Esophagus squamous epithelium (tissue), 5 donors: ENCODE measurements at places on chromosomes 2 and 18. TPM values are rescaled to one million over a fixed set of nuclear protein-coding genes. Genes with fewer than 3 reads are reported as not detected.

Gene AQP12A
- total RNA-seq = not detected

Gene KLF7
- 24.8 TPM for total RNA-seq

Gene MC5R
- 0.38 TPM for total RNA-seq

Gene OTOS
- not detected for total RNA-seq

Gene CDKL4
- total RNA-seq = not detected

Gene PRKAG3
- not detected for total RNA-seq

- H3K27ac ChIP-seq = peak within 1 kb of the TSS; percentile 17
- no peak for DNase-seq
- H3K36me3 ChIP-seq = no peaks in the 10 kb centered on the region
- peaks cover 70% of the 10 kb centered on the region for H3K27me3 ChIP-seq
- H3K4me1 ChIP-seq = no peaks in the 10 kb centered on the region
Observed at GRCh38 chr2:176115883-176116813, at the start of gene HOXD10. TSS of gene HOXD10 (plus strand) at chr2:176116778. CDS start at chr2:176116834, 56 bp downstream.

DNA sequence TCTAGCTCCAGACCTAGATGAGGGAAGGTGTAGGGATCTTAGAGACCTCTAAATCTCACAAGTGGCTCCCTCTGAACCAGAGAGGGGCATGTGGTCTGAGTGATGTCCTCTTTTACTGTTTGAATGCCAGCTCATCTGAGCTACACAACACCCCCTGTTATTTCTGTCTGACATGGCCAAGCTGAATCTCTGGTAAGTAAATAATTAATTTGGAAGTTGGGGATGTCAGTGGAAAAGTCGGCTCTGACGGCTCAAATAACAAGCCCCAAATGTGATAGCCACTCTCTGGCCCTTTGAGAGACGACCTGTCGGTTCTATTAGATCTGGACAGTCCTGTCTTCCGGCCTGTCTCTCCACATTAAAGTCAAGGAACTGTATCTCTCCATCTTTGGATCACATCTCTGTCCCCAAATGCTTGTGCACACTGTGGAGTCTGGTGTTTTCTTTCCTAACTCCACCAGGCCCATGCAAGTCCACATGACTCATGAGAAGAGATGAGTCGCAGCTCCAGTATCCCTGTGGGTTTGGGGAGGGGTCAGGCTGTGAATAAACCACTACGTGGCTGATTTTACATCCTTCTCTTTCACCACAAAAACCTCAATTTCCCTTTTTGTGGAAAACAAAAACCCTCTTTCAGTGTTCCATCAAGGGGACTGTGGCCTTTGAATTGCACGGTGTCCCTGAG lies 52.5 kb downstream of the SETBP1 start:
- H3K27me3 ChIP-seq = no peaks in the 10 kb centered on the region
- H3K36me3 ChIP-seq = no peaks in the 10 kb centered on the region
- no peak for DNase-seq
- H3K27ac ChIP-seq = no peak overlapping the region

DNA sequence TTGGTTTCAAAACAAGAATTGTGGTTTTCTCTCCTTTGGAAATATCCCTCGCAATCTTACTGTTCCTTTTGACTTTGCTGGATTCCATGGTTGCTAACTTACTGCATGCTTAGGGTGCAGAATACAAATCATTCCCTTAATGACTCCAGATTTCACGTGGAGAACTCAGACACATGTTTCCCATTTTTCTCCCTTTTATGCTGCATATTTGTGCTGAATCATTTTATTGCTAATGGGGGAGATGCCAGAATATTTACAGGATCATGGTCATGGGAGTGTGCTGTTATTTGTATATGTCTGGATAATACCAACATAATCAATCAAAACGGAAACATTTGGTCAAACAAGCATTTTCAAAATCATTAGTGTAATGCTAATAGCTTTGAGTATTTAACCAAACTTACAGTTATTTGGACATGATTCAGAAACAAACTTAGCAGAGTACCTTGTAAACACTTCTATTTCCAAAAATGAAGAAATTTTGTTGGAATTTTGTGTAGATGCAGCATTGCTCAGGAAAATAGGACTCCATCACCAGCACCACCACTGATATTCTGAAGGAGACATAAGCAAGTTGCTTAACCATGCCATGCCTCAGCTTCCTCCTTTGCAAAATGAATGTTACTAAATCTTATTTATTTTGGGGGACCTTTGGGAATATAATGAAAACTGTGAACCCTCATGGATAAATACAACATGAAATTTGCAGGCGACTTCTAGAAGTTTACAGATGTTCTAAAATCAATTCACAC lies 122.5 kb upstream of the RND3 start:
- no peaks in the 10 kb centered on the region for H3K27me3 ChIP-seq
- H3K36me3 ChIP-seq = no peaks in the 10 kb centered on the region
- DNase-seq = no peak
- H3K4me1 ChIP-seq = no peaks in the 10 kb centered on the region

DNA sequence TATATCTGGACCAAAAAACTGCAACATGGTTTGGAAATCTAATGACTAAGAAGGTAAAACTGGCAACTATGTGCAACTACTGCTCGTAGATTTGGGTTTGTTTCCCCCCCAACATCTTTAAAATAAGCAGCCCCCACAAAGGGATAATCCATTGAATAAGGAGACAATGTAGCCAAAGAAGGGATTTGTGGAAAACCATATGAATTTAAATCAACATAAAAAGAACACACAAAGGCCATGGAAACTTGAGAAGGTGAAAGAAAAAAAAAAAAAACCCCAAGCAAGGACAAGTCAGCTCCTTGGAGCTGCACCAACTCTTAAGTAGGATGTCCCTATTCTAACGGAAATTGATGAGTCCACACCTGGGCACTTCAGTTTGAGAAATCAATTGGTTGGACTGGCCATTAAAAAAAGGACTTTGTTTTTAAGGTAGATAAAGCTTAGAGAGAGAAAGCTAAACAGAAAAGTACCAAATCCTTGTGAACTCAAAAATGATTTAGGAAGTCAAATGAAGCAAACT lies 53.7 kb upstream of the ST8SIA5 start:
- H3K27me3 ChIP-seq = no peaks in the 10 kb centered on the region
- H3K4me3 ChIP-seq = no peak overlapping the region
- no peaks in the 10 kb centered on the region for H3K4me1 ChIP-seq
- DNase-seq = no peak
- no peak overlapping the region for H3K27ac ChIP-seq

DNA sequence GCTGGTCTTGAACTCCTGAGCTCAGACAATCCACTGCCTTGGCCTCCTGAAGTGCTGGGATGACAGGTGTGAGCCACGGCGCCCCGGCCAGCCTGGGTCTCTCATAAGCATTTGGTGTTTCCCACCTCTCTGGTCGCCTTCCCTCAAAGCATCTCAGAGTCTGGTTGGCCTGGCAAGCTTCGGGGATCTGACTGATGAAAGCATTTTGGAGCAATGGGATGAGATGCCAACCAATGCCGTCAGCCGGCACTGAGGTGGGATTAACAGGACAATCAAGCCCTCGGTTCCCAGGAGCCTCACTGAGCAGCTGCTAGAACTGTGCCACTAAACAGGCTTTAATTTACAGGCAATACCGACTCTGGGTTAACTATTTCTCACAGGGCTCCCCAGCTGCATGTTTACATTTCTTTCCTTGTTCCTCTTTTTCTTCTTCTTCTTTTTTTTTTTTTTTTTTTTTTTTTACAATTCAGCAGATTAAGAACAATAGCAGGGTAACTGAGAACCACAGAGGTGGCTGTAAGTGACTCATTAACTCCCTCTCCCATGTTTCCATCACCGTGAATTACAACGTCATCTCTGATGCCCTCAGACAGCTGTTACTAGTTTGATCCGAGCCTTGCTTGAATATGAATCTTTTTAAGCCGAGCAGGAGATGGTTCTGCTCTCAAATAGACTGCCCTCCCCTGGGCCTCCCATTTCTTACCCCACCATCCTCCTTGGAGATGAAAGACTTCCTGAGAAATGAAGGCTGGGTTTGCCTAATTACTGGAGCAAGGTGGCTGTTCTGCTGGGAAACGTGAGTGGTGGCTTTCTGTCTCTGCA lies 37.9 kb downstream of the ODC1 start:
- DNase-seq = no peak
- no peak overlapping the region for H3K27ac ChIP-seq
- H3K4me1 ChIP-seq = peaks cover 40% of the 10 kb centered on the region
- no peak overlapping the region for H3K4me3 ChIP-seq
- no peaks in the 10 kb centered on the region for H3K27me3 ChIP-seq

- H3K4me3 ChIP-seq = no peak overlapping the region
- no peak for DNase-seq
- H3K36me3 ChIP-seq = no peaks in the 10 kb centered on the region
- no peaks in the 10 kb centered on the region for H3K27me3 ChIP-seq
Observed at GRCh38 chr2:208222351-208222750, 32.5 kb downstream of the IDH1 start.

DNA sequence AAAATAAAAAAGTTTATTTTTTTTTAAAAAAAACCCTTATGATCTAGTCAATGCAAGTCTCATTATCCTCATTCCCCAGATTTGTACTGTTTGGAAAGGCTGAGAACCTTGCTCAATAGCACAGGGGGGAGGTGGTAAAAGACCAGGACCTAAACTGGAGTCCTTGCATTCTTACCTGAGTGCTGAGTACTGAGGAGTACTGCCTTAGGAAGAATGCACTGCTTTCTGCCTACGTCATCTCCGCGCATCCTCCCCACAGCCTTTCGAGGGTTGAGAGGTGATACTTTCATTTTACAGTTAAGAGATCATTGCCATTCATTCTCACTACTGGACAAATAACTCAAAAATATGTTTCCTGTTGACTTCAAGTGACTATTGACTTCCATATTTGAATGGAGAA lies 73.8 kb downstream of the MAP3K20 start:
- no peaks in the 10 kb centered on the region for H3K27me3 ChIP-seq
- no peak overlapping the region for H3K4me3 ChIP-seq
- no peaks in the 10 kb centered on the region for H3K36me3 ChIP-seq
- H3K4me1 ChIP-seq = peaks cover 17% of the 10 kb centered on the region
- peak overlapping the region; percentile 18 for H3K27ac ChIP-seq

GRCh38 chr2:45833968-45834344 lies 182.5 kb downstream of the PRKCE start:
- no peak for DNase-seq
- H3K27ac ChIP-seq = no peak overlapping the region
- no peaks in the 10 kb centered on the region for H3K4me1 ChIP-seq
- no peaks in the 10 kb centered on the region for H3K27me3 ChIP-seq
- H3K36me3 ChIP-seq = no peaks in the 10 kb centered on the region
